ENCODE measurements at places on chromosomes 2 and 18. TPM values are rescaled to one million over a fixed set of nuclear protein-coding genes. Genes with fewer than 3 reads are reported as not detected.

The POTEE gene
- total RNA-seq, result not detected

The LIMS4 gene
- not detected for total RNA-seq

The RSAD2 gene
- not detected for total RNA-seq

The DNAJC5G gene
- not detected for total RNA-seq

DNA sequence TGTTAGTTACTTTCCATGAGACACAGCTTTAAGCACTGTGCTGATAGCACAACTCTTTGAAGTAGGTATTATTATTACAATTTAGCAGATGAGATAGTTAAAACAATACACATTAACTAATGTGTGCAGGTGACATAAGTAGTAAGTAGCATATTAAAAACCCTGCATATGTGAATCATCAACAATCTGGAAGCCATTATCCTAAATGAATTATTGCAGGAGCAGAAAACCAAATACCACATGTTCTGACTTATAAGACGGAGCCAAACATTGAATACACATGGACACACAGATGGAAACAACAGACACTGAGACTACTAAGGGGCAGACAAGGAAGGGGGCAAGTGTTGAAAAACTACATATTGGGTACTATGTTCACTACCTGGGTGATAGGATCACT lies 300.3 kb upstream of the GULP1 start:
- no peaks in the 10 kb centered on the region for H3K36me3 ChIP-seq
- no peak overlapping the region for H3K4me3 ChIP-seq
- no peaks in the 10 kb centered on the region for H3K27me3 ChIP-seq
- H3K27ac ChIP-seq, result no peak overlapping the region

GRCh38 chr2:85728883-85729824 lies 24.6 kb upstream of the ATOH8 start:
- no peak overlapping the region for H3K4me3 ChIP-seq
- no peaks in the 10 kb centered on the region for H3K36me3 ChIP-seq
- H3K27ac ChIP-seq, result no peak overlapping the region
- no peaks in the 10 kb centered on the region for H3K27me3 ChIP-seq
- DNase-seq, result peak; percentile 94

- H3K27me3 ChIP-seq, result peaks cover 7% of the 10 kb centered on the region
- H3K27ac ChIP-seq, result no peak overlapping the region
- H3K4me3 ChIP-seq, result no peak overlapping the region
- H3K4me1 ChIP-seq, result no peaks in the 10 kb centered on the region
- DNase-seq, result no peak
- no peaks in the 10 kb centered on the region for H3K36me3 ChIP-seq
These were observed 29.6 kb downstream of the GAD1 start for GRCh38 chr2:170846314-170846713.

DNA sequence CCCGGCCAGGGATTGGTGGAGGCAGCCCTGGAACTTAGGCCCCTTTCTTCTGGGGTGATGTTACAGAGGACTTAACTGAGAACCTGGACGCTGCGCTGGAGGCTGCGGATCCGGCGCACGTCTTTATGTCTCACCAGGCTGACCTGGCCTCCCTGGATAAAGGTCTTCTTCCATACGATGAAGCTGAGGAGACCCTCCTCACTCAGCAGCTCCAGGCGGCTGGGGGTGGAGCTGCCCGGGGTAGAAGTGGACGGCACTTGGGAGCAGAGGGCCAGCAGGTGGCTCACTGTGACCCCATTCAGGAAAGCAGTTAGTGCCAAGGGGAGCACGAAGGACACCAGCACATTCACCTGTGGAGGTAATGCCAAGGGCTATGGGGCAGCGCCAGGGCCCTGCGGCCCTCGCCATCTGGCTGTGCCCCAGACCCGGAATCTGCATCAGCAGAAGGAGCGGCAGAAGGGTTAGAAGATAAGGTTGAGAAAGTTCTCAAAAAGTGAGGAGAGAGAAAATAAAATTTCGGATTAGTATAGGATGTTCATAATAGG lies 8.0 kb downstream of the NTSR2 start:
- H3K27me3 ChIP-seq, result peaks cover 31% of the 10 kb centered on the region
- H3K4me1 ChIP-seq, result no peaks in the 10 kb centered on the region
- H3K36me3 ChIP-seq, result no peaks in the 10 kb centered on the region
- H3K27ac ChIP-seq, result no peak overlapping the region

DNA sequence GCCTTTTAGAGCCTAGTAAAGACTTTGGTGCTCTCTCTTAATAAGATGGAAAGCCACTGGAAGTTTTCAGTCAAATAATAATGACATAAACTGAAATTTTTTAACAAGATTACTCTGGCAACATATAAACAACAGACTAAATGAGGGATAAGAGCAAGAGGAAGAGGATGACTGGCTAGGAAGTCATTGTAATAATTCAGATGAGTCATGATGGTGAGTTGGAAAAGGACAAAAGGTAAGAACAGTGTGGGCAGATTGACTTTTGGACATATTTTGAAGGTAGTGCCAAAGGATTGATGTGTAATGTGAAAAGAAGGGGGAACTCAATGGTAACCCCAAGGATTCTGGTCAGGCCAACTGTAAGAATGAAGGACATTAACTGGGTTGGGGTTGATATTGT lies 310.3 kb downstream of the NOL4 start:
- H3K27ac ChIP-seq, result no peak overlapping the region
- no peak overlapping the region for H3K4me3 ChIP-seq
- H3K36me3 ChIP-seq, result no peaks in the 10 kb centered on the region
- H3K4me1 ChIP-seq, result no peaks in the 10 kb centered on the region

Data from suprapubic skin (tissue), 4 donors.